CD14-positive monocyte (primary cell): ENCODE measurements at places on chromosomes 7 and 10.

- no peak for DNase-seq
Measured at GRCh38 chr10:124545351-124546054, 83.9 kb downstream of the LHPP start.

DNA sequence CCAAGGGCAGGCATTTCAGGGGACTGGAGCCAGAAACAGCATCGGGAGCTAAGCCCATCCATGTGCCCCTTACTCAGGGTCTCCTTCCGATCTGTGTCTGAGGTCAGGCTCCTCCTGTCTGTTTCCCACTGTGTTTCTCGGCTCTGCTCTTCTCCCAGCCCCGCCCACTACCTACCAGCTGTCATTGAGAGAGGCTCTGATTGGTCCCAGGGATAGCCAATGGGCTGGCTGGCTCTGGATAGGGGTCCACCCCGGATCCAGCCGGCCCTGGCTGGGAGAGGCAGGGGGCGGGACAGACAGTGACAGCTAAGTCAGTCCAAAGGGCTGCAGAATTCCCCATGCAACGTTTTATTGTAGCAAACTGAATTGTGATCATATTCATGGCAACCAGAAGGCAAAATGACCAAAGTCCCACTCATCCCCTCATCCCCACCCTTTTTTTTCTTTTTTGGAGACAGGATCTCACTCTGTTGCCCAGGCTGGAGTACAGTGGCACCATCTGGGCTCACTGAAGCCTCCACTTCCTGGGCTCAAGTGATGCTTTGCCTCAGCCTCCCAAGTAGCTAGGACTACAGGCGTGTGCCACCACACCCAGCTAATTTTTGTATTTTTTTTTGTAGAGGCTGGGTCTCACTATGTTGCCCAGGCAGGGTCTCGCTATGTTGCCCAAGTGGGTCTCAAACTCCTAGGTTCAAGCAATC lies 76.3 kb downstream of the CLIP2 start:
- DNase-seq, result no peak

GRCh38 chr7:24733414-24734060 lies 23.7 kb downstream of the GSDME start:
- DNase-seq, result no peak

- DNase-seq, result no peak
Measured at GRCh38 chr10:129694184-129694583, 227.1 kb downstream of the MGMT start.

GRCh38 chr7:45075871-45076796 lies 12.6 kb downstream of the NACAD start:
- DNase-seq, result no peak

- no peak for DNase-seq
Measured at GRCh38 chr10:43901744-43902504, 253.2 kb upstream of the ZNF32 start.

GRCh38 chr7:135075716-135076115 lies 72.2 kb upstream of the TMEM140 start:
- no peak for DNase-seq
